Tibial artery (tissue), 4 donors: ENCODE measurements at places on chromosomes 5 and 9.

- peak; percentile 77 for DNase-seq
Observed at GRCh38 chr9:94157050-94157801, 73.0 kb downstream of the PTPDC1 start.

DNA sequence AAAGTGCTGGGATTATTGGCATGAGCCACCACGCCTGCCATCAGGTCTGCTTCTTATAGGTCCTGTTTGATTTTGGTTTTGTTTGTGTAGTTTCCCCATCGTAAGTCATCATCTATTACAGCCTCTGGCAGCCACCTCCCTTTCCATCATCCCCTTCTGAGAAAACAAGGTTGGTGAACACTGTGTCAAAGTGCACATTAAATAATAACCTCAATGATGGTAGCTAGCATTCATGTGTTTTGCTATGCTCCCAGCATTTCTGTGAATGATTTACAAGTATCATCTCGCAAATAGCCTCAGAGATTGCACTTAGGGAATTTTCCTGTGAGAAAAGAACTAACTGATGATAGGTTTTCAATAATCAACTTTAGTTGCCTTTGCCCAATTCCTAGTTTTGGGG is 9.9 kb downstream of the PRUNE2 start:
- no peak for DNase-seq

DNA sequence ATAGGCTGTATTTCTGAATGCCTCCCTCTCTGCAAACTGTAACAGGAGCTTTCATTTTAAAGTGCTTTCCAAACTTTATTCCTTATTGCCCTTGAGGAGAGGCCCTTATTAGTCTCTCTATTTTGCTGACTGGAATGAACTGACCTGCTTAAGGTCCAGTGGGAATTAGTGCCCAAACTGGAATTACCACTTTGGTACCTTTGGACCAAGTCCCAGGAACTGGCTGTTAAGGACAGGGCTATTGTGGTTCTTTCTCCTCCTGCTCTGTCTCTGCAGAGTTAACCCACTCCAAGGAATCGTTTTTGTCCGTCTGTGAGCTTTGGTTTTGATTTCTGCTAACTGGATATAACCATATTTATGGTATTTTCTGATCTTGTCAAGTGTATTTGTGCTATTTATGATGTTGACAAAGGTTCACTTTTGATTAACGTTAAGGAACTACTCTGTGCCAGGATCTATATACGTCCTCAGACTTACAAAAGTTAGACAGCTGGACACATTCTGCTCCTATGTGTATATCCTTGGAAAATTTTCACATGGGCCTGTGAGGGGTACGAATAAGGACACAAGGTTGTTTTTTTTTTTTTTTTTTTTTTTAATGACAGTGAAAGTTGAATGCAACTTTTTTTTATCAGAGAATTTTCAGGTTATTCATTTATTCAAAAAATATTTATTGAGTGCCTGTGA is 189.1 kb upstream of the ANKRD55 start:
- DNase-seq: no peak

DNA sequence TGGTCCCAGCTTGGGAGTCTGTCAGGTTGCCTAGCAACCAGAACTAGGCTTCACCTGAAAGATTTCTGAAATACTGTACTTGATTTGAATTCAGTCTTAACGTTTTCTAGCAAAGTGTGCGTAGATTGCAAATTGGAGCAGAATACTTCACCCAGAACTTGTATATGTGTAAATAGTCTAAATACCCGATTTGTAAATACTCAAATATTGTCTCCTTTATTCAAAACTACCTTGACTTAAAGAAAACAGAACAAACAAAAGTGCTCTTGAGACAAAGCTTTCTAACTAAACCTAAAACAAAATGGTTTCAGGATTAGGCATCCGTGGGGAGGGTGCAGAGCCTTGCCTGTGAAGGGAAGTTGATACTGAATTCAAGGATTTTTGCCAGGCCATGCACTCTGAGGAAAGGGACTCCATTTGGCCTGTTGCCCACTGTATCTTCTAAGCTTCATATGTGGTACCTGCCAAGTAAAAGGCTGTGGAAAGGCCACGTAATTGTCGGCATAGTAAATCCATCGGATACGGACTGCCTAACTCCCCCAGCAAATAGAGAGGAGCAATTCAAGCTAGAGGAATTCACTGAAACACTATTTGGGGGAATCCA is 744 bp upstream of the HMGCS1 start:
- no peak for DNase-seq

DNA sequence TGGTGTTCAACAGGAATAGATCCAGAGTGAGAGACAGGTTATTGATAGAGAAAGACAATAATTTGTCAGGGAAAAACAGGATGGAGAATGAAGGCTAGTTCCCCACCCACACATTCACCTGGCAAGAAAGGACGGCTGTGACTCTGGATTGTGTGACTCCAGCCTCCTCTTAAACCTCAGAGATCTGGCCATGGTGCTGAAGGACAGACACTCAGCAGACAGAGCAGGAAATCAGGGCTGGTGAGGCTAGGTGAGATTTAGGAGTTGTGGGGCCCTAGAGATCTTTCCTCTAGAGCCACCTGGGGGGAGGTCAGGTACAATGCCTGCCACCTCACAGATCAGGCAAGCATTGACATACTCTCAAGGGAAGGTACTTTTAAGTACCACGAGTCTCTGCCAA is 15.2 kb downstream of the OR1B1 start:
- DNase-seq: no peak

DNA sequence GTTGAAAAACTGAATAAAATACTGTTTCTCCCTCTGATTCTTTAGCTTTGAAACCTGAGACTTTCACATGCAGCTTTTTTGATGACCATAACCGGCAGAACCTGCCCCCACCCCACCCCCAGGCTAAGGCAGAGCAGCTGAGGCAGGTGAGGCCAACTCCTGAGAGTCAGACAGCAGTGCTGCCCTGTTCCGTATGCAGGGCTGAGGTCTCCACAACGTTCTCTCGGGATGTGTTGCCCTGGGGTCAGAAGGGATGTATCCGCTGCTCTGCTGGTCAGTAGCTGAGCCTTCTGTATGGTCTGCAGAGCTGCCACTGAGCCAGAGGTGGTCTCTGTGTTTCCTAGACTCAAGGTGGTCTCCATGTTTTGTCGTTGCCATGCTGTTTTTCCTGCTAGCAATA is 190.5 kb downstream of the AOPEP start:
- DNase-seq: no peak

DNA sequence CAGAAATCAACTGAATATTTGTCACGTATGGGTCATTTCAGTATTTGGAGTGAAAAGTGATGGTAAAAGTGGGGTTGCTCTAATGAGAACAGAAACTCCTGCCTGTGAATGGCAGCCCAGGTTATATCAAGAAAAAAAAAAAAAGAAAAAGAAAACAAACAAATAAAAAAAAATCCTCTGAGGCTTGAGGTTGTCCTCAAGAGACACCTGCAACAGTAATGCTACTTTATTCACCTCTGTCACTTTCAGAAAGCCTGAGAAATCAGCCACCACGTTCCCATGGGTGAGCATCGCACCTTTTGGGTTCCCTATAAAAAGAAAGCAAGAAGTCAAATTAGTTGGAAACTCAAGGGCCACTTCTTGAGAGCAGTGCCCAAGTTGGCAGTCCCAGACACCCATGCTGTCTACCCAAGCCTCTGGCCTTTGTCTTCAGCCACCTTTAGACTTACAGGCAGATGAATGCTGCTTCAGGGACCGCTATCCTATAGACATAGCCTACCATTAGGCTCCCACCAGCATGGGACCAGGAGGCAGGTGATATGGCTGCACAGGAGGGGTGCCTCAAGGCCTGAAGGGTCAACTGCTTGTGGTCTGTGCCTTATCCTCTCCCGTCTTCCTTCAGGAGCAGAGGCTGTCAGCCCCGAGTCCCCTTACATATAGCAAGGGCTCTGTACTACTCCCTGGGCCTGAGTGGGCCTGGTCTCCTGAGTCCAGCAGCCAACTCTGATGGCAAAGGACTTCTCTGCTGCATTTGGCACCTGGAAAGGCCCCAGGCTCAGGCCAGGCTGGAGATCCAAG is 31.1 kb upstream of the MEIKIN start:
- no peak for DNase-seq

- no peak for DNase-seq
Observed at GRCh38 chr9:9961487-9961886, 651.3 kb downstream of the PTPRD start.

DNA sequence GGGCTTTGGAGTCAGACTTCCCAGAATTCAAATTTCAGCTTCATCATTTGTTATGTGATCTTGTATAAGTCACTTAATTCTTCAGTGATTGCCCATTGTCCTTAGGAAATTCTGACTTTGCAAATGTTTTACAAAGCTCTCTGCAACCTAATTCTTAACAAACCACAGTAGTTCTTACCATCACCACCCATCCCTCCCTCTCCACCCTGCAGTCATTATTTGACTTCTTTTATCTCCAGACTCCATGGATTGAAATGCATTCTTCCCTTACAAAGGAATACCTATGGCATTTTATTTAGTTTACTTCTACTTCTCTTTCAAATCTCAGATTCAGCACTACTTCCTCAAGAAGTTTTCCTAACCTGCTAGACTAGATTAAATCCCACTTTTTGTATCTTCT is 23.1 kb downstream of the SHLD3 start:
- no peak for DNase-seq

- DNase-seq: no peak
Observed at GRCh38 chr9:97938081-97938644, at the start of gene HEMGN. Gene HEMGN (minus strand): TSS chr9:97938172. CDS start chr9:97938136, 36 bp downstream.

DNA sequence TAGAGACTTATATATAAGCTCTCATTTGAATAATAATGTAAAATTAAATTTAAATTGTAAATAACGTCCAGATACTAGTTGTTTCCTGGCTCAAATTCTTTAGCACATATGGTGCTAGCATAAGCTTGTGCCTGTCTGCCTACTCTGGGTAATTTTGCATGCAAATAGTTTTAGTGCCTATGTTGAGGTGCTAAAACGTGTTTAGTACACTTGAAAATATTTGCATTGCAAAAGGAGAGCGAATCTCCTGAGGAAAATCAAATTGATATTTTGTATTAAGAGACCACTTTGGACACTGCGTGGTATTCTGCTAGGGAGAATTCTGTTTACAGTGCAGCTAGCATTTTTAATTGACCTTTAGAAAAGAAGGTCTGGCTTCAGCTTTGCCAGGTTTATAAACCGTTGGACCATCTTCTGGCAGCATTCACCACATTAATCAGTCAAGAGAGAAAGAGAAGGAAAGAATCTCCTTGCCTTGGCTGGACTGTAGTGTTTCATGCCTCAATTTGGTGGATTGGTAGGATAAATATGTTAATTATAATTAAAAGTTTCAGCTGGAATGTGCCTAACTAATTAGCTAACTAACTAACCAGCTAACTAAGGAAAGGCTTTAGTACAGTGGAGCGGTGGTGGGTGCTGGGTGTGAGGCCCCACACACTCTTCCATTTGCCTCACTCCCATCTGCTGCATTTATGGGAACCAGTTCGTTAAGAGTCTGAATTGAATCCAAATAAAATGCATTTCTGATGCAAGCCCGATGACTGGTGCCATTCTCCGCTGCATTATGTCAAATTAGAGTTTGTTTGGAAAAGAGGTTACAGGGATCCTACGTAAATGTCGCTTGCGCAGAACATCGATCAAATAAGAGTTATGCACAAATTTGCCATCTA is 150.1 kb upstream of the MPDZ start:
- DNase-seq: no peak

DNA sequence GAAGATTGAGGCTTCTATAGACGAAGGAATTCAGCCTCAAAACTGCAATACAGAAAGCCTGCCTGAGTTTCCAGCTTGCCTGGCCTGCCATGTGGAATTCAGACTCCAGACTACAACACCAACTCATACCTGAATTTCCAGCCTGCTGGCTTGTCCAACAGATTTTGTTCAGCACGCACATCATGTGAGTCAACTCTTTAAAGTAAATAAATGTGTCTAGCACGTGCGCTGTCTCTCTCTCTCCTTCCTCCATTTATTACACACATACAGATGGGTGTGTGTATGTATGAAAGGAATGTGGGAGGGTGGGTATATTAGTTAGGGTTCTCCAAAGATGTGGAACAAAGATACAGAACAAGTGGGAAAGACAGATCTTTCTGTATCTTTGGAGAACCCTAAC is 82.4 kb upstream of the TAS2R1 start:
- DNase-seq: no peak

- no peak for DNase-seq
Observed at GRCh38 chr9:21989440-21990189, 4.6 kb downstream of the CDKN2A start.

DNA sequence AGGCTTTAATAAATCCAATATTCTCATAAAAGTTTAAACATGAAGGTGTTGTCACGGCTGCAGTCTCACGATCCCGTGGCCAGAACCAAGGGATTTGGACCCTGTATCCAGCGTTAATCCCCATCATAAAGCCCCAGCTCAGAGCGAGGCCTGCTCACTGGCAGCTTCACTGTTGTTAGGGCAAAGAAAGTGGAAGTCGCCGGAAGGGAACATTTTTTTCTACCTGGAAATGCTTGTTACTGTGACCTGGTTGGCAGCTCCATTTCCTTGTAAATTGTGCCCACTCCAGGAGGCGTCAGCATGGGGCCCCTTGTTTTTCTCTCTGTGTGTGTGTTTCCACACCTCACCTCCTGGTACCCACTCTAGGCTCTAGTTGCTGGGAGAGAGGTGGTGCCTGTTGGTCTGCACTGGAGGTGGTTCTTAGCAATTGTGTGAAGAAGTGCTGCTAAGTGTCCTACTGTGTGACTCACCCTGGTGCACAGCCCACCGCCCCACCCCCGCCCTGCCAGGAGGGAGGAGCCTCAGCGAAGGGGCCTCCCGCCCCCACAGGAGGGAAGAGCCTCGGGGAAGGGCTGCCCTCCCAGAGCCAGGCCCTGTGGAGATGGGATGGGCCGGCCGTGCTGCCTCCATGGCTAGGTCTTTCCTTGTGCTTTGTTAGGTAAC is 105.1 kb downstream of the EHMT1 start:
- no peak for DNase-seq

DNA sequence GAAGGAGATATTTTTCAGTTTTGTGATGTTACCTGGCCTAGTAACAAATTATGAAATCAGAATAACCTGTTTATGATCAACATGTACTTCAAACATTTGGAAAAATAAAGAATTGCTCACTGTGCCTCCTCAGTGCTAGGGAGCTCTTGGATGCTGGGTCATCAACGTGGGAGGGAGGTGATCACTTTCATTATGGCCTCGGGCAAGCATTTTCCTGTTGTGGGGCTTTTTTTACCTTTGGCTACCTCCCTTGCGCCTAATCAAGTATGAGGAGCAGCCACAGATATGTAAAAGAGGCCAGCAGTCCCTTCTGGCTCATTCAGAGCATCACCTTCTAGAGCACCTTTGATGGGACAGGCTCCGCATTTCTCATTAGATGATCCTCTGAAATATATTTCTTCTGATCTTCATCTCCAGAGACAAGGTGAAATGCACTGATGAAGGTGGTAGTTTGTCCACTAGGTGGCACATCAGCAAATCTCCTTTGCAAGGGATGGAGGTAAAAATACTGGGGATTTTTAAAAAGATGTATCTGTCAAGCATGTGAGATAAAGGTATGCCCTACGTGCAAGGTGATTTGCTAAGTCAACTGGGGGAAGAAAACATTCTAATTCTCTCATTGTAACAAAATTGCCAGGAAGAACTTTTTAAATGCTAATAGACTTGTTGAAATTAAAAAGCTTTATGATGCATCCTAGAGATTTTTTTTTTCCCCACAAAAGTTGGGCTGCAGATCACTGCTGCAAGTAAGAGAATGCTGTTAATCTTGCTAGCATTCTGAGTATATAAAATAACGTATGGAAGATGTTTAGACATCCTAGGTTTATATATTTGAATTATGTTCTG is 218.2 kb downstream of the MAST4 start:
- no peak for DNase-seq

GRCh38 chr5:75574791-75575190 is 36.5 kb upstream of the ANKDD1B start:
- no peak for DNase-seq
